ENCODE measurements at places on chromosomes 5 and 9. TPM values are rescaled to one million over a fixed set of nuclear protein-coding genes. Genes with fewer than 3 reads are reported as not detected.

The NFIB gene
- 11.6 TPM for total RNA-seq

- no peak for DNase-seq
These were observed 2.6 kb upstream of the SNX18 start for GRCh38 chr5:54514841-54515432.

- no peak for DNase-seq
These were observed 227.8 kb upstream of the CDH9 start for GRCh38 chr5:27266184-27266583.

DNA sequence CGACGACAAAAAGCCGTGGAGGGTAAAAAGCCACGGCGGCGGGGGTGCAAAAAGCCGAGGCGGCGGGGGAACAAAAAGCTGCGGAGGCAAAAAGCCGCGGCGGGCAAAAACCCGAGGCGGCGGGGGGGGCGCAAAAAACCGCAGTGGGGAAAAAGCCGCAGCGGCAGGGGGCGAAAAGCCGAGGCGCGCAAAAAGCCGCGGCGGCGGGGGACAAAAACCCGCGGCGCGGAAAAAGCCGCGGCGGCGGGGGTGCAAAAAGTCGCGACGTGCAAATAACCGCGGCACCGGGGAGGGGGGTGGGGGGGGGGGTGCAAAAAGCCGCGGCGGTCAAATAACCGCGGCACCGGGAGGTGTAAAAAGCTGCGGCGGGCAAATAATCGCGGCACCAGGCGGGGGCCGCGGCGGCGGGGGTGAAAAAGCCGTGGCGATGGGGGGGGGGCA is 511.5 kb downstream of the FOXD4L5 start:
- DNase-seq, result no peak

- DNase-seq, result no peak
These were observed 106.0 kb downstream of the CAAP1 start for GRCh38 chr9:26786564-26786963.

DNA sequence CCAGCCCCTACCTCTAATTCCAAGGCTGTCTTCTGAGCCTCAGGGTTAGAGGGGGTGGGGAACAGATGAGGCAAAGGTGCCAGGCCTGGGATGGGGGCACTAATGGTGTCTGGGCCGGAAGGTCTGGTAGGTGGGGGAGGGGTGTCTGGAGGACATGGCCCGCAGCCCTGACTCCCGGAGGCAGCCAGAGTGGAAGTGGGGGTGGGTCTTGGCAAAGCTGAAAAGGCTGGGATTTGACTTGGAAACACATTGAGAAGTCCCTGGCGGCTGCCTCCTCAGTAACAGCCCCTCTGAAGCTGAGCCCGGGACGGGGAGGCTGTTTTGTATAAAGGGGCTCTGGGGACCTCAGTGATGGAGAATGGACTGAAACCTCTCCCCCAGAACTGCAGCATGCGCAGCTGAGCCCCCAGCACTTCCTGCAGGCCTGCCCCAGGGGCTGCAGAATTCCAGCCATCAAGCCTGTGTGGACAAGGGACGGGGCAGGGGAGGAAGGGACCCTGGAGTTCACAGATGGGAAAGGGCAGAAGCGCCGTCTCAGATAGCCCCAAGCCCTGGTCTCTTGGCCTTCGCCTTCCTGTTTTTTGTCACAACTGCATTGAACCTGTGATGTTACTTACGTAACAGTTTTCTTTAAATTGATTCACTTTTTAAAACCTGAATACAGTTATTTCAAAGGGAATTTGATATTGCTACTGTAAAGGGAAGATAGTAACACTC is 49.3 kb upstream of the SYNPO start:
- no peak for DNase-seq

DNA sequence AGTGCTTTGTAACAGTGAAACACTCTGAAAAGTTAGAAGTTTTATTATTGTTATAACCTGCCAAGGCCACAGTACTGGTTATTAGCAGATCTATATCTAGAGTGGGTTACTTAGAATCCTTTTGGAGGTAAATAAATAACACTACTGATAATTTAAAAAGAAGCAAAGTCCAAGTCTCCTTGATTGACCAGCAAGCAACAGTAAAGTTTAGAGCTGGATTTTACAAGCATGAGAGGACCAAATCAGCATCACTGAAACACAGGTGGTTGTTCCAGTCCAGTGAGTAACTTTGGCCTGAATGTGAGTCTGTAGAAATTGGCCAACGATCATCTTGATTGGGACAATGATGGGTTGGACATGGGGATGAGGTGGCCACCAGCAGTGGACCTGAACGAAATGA is 77.2 kb upstream of the AGXT2 start:
- no peak for DNase-seq

- DNase-seq, result no peak
These were observed 283.3 kb upstream of the ANKRD55 start for GRCh38 chr5:56516441-56516840.

All from H1 (cell line).